CMK (cell line): ENCODE measurements at places on chromosomes 13 and 19.

DNA sequence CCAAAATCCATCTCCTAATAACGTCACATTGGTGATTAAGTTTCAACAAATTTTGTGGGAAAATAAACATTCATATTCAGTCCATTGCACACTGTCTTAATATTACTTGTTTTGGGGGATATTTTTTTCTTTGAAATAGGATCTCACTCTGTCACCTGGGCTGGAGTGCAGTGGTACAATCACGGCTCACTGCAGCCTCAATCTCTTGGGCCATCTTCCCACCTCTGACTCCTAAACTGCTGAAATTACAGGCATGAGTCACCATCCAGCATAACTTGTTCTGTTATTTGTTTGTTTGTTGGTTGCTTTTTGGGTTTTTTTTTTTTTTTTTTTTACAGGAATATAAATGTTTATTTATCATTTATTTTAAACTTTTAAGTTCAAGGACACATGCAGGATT lies 556.1 kb upstream of the SLITRK6 start:
- no peak for DNase-seq

DNA sequence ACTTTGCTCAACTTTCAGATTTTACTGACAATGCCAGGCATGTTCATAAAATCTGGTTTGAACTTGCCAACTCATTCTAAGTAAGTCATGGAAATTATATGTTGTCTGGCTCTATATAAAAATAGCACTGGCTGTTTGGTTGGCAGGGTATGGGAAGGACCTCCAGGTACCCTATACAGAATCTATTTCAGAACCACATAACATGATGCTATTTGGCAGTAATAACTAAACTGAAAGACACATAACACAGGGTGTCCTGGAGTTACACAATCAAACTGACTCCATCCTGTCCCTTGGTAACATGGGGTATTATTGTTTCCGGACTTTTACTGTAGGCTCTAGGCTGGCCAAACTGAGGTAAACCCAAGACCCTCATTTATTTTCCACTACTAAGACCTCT lies 248.8 kb downstream of the RGCC start:
- no peak for DNase-seq

GRCh38 chr19:524062-524674 lies 7.4 kb upstream of the CDC34 start:
- no peak for DNase-seq

- no peak for DNase-seq
These were observed 40.1 kb downstream of the METTL21C start for GRCh38 chr13:102654756-102655155.

DNA sequence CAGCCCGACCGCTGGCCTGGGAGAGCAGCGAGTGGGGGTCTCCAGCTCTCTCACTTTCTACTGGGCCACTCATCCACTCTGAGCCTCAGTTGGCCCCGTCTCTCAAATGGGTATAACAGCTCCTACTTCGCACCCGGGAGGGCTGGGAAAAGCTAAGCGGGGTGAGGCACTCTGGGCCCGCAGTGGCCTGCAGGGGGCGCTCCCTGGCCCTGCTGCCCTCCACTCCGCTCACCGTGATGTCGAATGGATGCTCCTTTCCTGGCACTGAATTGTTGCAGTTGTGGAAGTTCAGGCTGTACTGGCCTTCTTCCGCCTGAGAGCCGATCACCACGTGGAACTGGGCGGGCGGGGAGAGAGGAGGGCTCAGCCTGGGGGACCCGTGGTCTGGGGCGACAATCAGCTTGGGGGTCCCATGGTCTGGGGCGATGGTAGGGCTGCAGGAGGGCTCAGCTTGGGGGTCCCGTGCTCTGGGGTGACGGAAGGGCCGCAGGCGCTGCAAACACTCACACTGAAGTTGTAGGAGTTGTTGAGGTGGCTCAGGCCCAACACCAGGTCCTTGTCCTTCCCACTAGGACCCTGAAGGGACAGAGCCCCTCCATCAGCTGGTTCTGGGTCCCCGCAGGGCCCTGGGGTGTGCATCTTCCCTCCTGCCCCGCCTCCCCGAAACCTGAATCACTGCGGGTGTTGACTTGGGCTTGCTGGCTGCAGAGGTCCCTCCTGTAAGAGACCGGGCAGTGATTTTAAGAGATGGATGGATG lies 3.9 kb downstream of the GPR108 start:
- no peak for DNase-seq

GRCh38 chr13:79688741-79689140 lies 207.8 kb downstream of the NDFIP2 start:
- no peak for DNase-seq

- no peak for DNase-seq
These were observed at the start of gene SCEL for GRCh38 chr13:77535448-77535847. SCEL (plus strand) TSS chr13:77535706; CDS start chr13:77555876, 20,170 bp downstream.

- DNase-seq: no peak
These were observed 629 bp upstream of the LRRC63 start for GRCh38 chr13:46211116-46211482.

GRCh38 chr13:27080018-27080948 lies 91.3 kb downstream of the USP12 start:
- DNase-seq: no peak

- no peak for DNase-seq
These were observed 11.7 kb upstream of the KL start for GRCh38 chr13:33004511-33004910.

DNA sequence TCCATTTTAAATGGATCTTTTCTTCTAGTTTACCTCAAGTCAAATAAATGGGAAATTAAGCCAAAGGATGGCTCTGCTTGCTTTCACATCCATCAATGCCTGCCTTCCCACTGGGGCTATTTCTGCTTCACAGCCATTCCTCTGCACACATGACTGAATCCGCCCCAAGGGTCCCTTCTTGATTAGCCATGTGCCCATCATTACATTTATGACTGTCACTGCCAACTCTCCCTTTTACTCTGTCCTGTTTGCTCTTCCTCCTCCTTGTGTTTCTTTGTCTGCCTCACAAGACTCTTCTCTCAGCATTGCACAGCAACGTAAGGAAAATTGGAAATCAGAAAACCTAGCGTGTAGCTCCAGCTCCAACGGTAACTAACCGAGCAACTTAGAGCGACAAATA lies 410.2 kb downstream of the TBC1D4 start:
- no peak for DNase-seq

GRCh38 chr19:19259741-19260140 lies 13.4 kb downstream of the TM6SF2 start:
- DNase-seq: peak; percentile 14

DNA sequence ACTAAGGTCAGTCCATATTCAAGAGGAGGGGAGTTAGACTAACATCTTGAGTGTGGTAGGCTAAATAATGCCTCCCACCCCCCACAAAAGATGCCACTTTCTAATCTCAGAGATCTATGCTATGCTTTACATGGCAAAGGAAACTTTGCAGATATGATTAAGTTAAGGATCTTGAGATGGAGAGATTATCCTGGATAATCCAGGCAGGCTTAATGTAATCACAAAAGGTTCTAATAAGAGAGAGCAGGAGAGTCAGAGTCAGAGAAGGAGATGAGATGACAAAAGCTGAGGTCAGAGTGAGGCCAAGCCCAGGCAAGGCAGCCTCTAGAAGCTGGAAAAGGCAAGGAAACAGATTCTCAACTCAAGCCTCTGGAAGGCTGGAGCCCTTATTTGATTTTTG lies 1011.6 kb downstream of the PCDH9 start:
- DNase-seq: no peak

- DNase-seq: peak; percentile 60
These were observed 35.0 kb upstream of the VWA8 start for GRCh38 chr13:41995946-41996345.

DNA sequence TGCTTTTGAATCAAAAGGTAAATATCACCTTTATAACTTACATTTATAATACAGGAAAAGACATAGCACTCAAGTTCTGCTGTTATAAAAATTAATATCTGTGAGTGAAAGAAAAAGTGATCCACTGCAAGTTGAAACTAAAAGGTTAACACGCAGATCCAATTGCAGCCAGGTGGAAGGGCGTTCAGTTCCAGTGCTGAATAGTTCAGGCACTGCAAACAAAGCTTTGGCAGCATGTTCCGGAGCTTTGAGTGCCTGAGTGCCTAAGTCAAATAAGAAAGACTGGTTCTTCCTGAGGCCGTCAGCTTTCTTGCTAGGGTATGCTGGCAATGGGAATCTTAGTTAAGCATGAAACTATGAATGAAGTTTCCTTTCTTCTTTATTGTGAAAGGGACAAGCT lies 200.3 kb downstream of the LMO7 start:
- no peak for DNase-seq

- DNase-seq: no peak
These were observed 68.8 kb downstream of the SIPA1L3 start for GRCh38 chr19:37975596-37976515.

DNA sequence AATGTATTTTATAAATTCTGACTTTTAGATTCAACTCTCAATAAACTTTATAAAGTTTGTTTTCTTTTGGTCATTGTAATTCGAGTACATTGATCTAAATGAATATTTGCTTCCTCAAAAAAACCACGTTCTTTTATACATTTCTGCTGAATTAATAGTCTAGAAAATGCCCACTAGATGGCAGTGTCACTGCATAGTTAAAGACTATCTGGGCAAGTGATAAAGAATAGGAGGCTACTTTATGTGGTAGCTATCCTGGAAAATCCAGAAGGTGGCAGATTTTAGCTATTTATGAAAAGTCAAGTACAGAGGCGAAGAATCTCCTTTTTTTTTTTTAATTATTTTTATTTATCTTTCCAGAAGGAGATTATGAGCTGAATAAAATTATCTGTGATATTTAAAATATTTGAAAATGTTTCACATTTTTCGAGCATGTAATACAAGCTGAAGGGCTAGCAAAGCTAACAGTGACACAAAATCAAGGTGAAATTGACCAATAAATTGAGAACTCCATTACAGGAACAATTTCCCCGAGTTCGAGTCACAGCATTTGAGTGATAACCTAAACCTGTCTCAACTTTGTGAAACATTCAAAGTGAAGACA lies 221.8 kb downstream of the OLFM4 start:
- peak; percentile 49 for DNase-seq

GRCh38 chr19:55453511-55454260 lies 7.8 kb downstream of the ISOC2 start:
- DNase-seq: no peak

DNA sequence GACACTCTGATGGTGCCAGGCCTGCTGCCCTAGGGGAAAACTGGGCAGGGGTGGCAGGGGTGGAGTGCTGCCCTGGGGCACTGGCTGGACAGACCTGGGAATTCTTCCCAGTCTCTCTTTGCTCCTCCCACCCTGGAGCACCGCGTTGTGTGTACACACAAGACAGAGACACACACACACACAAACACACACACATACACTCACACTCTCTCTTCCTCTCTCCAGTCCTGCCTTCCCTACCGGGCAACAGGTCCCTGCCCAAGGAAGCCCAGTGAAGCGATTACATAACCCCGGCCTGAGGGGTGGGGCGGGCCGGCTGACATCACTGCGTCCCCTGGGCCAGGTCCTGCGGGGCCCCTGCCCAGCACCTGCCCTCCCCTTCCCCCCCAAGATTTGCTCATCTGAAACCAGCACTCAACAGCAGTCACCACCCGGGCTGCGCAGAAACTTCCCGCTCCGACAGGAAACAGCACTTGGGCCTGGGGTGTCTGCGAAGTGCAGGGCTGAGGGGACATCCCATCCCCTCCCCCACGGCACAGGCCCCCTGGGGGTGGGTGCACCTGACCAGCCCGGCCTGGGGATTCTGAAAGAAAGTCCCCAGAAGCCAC lies 1.2 kb downstream of the MKNK2 start:
- no peak for DNase-seq

DNA sequence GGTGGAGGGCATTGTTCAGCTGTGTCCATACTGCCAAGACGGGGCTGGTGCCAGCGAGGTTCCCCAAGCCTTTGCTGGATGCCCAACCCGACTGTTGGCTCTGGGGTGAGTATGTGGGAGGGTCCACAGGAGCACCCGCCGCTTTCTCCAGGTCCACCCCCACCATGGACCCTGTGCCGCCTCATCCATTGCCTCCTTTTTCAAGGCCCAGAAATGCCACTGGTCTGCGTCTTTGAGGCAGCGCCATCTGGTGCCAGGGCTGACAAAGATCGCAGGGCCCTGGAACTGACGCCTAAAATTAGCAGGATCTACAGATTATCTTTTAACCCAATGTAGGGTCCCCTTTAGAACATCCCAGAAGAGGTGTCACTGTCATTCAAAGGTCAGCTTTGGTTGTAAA lies 34.6 kb downstream of the NFIX start:
- DNase-seq: no peak

DNA sequence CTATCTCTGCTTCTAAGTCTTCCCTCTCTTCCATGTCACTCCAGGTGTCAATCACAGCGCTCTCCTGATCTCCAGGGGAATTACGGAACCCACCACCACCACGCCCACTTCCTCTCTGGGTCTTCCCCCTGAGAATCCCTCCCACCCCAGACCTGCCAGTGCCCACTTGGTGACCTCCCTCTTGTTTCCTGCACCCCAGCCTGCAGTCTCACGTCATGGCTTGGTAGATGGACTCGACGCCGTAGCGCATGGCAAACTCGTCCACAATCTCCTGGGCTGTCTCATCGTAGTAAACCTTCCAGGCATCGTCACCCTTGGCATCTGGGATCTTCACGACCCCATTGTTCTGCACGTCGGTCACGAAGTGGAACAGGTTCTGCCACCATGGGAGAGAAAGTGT lies 47.0 kb downstream of the UNC13A start:
- no peak for DNase-seq

- DNase-seq: no peak
These were observed 488.4 kb downstream of the KLF5 start for GRCh38 chr13:73547239-73547638.

GRCh38 chr13:28564030-28564429 lies 69.1 kb upstream of the FLT1 start:
- DNase-seq: no peak

- no peak for DNase-seq
These were observed 5.1 kb downstream of the NOTCH3 start for GRCh38 chr19:15195371-15196334.

- no peak for DNase-seq
These were observed 485.7 kb downstream of the FOXO1 start for GRCh38 chr13:40180776-40181175.

GRCh38 chr19:31064491-31064890 lies 284.7 kb downstream of the TSHZ3 start:
- no peak for DNase-seq

- no peak for DNase-seq
These were observed 4.1 kb upstream of the CD79A start for GRCh38 chr19:41872775-41873647.

GRCh38 chr13:91017031-91017668 lies 330.3 kb upstream of the MIR17HG start:
- DNase-seq: peak; percentile 57

GRCh38 chr13:20359335-20359734 lies 127.2 kb upstream of the GJB6 start:
- DNase-seq: no peak
